ENCODE measurements at places on chromosomes 3 and 15.

GRCh38 chr3:77158730-77159581, 119.1 kb downstream of the ROBO2 start:
- no peak for DNase-seq

DNA sequence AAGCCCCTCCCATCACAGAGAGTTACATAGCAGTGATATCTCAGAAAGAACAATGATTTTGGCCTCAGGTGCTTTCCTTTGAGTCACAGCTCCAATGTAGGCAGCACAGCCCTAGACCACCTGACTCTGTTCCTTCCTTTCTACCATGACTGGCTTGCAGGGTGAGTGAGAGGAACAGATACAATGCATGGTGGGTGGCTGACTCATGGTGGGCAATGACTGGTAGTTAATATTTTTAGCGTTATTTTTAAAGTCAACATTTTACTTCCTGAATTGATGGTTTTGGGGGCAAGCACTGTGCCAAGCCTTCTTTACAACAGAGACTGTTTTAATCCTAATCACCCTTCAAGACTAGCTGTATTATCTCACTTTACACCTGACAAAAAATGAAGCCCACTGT, 32.8 kb upstream of the ST3GAL6 start:
- DNase-seq = no peak

DNA sequence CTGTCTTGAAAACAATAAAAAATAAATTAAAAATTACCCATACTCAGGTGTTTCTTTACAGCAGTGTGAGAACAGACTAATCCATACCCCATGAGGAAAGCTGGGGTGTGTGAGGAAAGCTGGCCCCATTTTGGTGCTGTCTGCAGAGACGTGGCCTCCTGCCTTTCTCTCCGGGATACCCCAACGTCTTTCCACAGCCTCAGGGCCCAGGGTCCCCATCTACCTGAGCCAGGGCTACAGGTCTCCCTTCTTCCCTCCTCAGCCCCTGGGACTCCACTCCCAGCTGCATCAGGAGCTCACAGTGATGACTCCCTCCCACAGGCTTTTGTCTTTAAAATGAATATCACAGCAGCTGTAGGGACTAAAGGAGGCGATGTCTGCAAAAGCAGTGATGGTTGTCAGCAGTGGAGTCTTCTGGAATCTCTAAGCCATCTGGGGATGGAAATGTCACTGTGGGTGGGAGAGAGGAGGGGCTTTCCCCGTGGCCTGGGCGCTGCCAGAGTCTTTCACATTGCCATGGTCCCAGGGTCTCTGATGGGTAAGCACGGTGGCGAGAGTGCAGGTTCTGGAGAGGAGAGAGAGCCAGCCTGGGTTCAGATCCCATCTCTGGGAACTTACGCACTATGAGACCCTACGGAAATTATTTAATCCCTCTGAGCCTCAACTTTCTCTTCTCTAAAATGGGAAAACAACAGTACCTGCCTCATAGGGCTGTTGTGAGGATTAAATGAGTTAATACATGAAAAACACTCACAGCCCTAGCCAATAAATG, 259.3 kb downstream of the PLCL2 start:
- DNase-seq = no peak

DNA sequence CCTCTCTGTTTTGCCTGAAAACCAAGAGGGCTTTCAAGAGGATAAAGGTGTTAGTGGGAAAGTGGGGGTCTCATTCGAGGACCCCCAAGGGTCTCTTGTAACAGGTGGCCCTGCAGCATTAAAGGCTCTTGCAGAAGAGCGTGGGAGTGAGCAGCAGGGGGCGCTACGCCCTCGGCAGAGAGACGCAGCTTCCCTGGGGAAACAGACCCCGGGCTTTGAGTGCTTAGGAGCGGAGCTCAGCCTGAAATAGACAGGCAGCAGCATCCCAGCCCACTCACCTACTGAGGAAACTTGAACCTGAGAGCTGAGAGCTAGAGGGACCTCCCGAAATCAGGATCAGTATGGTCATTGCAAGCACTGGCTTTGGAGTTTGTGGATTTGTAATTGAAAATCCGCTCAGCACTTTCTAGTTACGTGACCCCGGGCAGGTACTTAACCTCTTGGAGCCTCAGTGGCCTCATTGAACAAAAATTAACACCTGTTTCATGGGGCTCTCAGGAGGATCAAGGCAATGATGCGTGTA, 25.7 kb downstream of the RPLP1 start:
- no peak for DNase-seq

GRCh38 chr3:134807189-134807588, 12.1 kb downstream of the EPHB1 start:
- no peak for DNase-seq

DNA sequence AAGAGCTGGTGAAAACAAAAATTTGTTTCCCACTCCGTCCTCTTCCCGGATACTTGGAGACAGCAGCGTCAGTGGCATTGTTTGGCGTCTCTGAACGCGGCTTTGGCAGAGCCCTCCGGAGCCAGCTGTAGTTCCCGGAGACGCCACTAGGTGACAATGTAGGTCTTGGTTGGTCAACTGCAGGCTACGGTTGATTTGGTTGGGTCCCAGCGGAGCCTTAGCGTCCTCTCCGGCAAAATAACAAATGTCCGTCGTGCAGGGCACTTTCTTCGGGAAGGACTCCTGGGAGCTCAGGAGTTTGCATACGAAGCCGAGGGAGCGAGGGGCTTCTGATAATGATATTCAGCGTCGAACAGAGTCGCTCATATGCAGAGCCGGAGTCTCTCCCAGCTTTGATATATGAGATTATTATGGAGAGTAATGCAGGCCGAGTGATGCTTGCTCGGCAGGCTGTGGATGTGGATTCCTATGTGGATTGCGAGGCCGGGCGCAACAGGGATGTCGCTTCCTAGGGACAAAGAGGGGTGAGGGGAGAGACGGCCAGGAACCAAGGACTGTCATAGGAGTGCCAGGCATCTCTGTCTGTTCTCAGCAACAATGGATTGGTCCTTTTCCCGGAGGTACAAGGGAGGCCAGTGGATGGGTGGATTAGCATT, 74.8 kb downstream of the IL20RB start:
- DNase-seq = peak; percentile 76

DNA sequence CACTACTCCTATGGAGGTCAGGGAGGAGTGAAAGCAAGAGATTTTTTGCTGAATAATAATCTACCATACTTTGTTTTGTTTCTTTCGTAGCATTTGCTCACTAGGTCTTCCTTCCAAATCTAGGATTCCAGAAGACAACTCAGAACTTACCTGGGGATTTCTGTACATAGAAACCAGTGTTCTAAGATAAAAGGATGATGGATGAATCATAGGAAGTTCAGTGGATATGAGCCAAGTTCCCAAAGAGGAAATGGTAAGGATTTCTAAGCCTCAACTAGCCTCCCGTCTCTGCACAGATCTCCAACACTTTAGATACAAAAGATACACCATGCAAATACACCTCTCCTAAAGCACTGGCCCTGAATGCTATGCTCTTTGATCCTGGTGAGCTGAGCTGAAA, 283.9 kb downstream of the TAFA4 start:
- no peak for DNase-seq

DNA sequence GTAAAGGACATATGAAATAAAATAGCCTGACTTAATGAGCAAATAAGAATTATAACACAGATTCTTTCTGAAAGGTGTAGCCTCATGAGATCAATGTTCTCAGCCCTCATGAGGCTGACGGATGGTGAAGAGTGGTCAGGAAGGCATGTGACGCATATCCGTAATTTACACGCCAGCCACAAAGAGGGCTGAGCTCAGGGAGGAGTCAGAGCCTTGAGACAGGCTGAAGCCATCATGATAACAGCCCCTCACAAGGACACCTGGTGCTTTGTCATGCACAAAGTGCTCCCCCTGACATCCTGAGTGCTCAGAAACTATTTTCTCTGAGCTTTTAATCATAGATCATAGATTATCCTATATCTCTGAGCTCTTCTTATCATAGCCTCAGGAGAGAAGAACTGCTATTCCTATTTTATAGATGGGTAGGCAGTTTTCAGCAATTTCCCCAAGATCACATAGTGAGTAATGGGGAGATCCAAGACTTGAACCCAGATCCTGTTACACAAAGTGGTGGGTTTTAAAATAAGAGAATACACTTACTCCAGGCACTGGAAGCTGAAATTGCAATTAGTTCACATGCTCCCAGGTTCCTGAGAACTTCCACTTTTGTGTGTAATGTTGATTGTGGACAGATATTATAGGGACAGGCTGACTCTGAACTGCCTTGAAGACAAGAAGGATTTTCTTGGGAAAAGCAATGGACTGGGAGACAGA, 267.1 kb downstream of the RPLP1 start:
- no peak for DNase-seq

GRCh38 chr15:74400313-74400860, 32.9 kb upstream of the CYP11A1 start:
- no peak for DNase-seq

DNA sequence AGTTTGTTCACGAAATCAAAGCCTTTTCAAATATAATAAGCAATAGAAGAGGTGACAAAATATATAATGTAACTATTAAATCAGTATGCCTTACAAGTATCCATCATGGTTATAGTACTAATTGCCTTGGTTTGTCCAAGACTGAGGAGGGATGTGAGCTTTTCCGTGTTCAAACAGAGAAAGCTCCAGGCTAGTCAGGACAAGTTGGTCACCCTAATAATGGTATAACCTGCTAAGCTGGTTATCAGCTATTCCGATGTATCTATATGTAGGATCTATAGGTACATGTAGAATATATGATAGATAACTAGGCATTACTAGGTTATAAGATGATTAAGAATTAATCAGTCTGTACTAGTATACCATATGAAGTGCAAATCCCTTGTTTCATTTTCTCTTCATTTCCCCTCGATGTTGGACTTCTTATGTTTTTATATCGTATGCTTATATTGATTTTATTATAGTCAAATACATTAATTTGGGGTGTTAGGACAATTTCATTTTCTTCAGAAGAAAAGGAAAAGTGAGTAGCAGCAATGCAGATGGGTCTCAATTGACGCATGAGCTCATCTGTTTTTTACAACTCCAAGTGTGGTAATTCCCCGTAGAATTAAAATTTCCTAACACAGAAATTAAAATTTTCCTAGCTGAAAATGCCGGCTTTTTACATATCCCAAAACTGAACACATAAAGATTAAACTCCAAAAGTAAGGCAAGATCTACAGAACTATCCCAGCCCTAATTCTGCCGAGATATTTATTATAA, 419.1 kb downstream of the TIGIT start:
- DNase-seq = no peak

GRCh38 chr3:96977671-96978070, 163.3 kb downstream of the EPHA6 start:
- DNase-seq = no peak

- DNase-seq = no peak
These were observed 63.0 kb downstream of the SLTM start for GRCh38 chr15:58870451-58870850.

- no peak for DNase-seq
These were observed 15.2 kb downstream of the C3orf22 start for GRCh38 chr3:126543457-126544061.

DNA sequence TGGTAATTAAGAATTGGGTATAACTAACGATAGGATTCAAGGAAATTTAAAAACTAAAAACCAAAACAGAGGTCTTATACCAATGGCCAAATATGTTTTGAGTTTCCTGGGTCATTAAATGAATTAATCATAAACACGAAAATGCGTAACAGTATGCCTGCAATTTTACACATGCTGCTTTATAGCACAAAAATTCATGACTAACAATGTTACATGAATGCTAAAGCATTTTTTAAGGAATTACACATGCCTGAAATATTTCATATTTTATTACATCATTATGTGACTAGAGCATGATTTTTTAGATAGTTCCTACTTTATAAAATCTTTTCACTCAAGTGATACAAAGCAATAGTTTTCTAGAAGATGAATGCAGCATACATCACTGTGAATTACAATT, 74.7 kb downstream of the ZNF148 start:
- no peak for DNase-seq

- DNase-seq = no peak
These were observed 91.4 kb downstream of the ZNF621 start for GRCh38 chr3:40615918-40616819.

DNA sequence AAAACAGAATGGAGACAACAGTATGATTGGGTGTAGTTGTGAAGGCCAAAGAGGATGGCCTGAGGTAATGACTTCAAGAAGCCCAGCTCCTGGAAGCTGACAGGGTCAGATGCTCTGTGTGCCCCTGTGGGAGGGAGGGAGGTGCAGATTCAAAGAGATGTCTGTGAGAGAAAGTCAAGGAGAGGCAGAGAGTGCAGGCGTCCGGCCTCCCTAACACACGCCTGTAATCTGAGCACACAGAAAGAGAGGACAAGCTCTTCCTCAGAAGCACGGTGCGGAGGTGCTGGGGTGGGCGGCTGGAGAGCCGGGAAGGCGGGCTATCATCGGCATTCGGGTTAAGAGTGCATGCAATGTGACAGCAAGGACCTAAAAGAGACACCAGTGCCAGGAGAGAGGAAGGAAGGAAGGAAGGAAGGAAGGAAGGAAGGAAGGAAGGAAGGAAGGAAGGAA, 238.2 kb upstream of the HES1 start:
- no peak for DNase-seq

GRCh38 chr3:72100080-72100511, 315.1 kb upstream of the PROK2 start:
- no peak for DNase-seq

DNA sequence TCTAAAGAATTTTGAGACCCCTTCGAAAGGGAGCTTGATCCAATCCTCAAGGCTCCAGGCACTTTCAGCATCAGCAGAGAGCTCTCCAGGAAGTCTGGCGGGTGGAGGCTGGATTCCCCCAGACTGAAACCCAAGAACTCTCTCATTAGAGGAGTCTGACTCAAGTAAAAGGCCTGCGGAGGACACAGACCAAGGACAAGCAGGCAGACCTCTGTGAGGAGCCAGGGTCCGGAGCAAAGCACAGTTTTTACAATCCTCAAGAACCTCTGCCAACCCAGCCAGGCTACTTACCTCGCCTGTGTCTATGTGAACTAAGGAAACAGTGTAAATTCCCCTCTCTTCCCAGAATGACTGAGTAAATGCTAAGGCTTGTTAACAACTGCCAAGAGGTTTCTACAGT, 86.2 kb downstream of the FBN1 start:
- DNase-seq = no peak

DNA sequence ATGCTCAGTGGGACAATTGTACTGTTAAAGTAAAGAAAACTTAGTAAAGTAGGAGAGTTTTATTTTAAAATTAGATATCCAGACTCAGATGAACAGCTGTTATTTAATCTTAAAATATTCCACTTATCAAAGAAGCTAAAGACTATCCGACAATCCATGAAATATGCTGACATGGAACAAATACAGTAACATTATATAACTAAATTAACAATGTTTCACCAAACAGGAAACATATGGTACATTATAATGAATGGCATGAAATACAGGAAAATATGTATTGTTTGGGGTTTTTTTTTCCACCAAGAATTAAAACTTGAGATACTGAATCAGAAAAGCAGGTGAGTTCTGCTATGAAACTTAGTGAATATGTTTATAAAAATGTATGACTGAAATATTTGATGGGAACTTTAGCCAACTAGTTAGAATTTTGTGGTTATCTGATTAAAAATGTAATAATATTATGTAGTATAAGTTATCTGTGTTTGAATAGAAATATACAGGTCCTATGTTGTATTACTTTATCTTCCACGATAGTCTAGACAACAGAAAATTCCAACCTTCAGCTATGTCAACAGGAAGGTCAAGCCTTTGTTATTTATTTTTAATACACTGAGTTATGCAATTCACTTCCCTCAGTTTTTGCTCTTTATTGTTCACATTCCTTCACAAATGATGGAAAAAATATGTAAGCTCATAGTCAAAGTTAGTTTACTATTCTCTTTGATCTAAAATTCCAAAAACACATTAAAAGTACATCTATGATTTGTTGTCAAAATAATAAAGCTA, 72.7 kb downstream of the UACA start:
- no peak for DNase-seq

Measured in LoVo (cell line).